ENCODE measurements at places on chromosomes 2 and 18. TPM values are rescaled to one million over a fixed set of nuclear protein-coding genes. Genes with fewer than 3 reads are reported as not detected.

The DYSF gene
- total RNA-seq = 0.05 TPM

The FAM228B gene
- total RNA-seq = 6.3 TPM

The BOK gene
- total RNA-seq = 0.27 TPM

The CDH2 gene
- 0.07 TPM for total RNA-seq

The CLEC4F gene
- total RNA-seq = not detected
